ENCODE measurements at places on chromosomes 7 and 10.

- DNase-seq, result no peak
These were observed 151.6 kb downstream of the KIAA1217 start for GRCh38 chr10:24360282-24361127.

DNA sequence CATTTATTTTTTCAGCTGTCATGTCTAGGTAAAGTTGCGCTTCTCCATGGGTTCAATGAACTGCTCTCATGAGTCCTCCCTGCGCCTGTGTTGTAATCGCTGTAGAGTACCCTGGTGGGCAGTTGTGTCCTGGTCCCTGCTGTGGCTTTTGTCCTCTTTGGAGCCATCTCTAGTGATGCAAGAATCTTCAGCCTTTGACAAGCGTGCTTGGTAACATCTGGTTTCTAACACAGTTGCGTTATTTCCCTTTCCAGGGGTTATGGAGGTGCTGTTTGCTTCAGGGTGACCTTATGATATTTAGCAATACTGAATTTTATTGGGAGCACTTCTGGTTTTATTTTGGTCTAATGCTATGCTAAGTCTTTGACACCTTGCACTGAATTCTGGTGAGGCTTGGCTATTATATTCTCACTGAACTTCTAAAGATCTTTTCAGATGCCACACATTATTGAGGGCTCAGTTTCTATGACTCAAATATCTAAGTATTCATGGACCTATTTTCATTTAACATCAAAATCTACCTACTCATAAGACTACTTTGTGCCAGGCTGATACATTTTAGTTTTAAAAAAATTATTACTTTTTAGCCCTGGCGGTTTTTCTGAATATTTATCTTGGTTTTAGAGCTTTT, 88.6 kb downstream of the FANK1 start:
- no peak for DNase-seq

DNA sequence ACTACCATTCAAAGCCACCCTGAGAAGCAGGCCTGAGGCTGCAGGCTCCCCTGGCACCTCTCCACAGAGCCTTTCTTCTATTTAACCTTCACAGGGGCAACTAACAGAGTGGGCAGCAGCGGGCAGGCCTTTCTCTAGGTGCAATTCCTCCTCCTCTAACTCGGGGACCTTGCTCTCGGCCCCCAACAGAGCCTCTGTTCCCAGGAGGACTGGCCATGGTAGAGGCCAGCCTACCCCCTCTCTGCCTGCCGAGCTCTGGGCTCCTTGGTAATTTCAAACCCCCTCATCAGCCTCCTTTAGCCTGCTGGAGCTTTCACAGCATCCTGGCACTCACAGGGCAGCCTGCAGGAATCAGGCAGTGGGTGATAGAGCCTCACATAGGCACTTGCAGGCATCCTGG, 920.8 kb upstream of the ZNF722 start:
- DNase-seq, result no peak

DNA sequence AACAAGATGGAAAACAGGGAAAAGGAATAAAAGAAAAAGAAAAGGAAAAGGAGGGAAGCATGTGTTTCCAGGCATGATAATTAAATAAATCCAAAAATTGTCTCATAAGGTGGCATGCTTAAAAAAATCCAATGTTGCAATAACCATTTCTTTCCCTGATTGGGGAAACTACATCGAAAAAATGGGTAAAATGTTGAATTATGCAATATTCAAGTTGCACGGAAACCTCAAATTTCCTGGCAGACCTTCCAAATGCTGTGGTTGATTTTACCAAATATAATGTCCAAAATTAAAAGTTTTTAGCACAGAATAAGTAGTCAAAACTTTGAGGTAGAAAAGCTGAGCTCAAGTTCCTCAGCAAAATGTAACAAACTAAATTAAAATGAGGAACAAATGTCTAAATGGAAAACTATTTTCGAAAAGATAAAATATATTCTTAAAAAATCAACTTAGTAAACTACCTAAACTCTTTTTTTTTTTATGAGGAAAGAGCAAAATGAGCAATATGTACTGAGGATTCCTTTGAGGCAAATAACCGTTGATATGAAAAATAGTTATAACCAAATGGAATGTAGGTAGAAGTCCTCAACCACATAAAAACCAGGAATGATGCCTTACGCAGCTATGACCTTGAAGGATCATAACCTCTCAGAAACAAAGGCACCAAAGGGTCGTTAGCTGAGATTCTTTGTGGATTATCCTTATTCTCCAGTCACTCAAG, 52.6 kb downstream of the MACC1 start:
- no peak for DNase-seq

DNA sequence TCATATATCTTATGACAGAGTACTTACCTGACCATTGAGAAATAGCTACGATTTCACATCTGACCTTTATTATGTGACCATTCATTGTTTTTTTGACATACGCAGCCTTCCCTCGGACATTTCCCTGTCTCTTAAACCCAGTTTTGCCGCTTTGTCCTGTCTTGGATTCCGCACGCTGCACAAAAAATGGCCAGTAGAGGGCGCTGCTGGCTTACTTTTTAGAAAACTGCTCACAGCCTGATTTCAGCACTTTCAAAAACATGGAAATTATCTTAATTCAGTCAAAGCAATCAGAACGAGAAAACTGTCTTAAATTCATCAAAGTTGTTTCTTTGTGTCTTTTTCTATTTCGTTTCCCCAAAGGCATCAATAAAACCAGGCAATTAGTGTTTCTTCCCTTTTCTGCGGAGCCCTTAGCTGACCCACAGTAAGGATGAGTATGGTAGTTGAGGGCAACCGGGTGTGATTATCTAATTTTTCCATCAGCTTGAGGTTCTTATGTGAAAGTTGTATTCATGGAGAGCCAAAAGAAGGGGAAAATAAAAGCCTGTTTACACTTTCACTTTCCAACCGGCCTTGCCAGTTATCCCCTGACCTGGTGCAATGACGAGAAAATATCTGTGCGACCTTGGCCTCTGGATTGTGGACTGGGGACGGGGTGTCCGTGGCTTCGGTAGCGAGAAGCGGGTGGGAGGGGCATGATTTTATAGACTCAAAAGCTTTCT, 144.4 kb downstream of the DYNC1I1 start:
- DNase-seq, result peak; percentile 66

DNA sequence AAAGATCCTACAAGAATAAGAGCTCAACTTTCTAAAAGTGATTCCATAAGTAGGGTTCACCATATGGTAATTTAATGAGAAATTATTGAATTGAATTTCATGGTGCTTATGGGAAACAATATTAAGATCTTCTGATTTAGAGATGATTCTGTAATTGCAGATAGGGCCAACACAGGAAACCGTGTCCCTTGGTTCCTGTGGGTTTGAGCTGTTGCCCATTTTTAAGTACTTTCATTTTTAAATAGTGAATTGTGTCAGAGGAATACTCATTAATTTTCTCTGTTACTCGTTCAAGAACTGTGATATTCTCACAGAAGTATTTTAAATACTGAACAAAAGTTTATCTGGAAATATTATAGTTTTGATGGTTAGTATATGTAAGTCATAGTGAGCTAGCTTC, 129.2 kb downstream of the SRI start:
- no peak for DNase-seq

DNA sequence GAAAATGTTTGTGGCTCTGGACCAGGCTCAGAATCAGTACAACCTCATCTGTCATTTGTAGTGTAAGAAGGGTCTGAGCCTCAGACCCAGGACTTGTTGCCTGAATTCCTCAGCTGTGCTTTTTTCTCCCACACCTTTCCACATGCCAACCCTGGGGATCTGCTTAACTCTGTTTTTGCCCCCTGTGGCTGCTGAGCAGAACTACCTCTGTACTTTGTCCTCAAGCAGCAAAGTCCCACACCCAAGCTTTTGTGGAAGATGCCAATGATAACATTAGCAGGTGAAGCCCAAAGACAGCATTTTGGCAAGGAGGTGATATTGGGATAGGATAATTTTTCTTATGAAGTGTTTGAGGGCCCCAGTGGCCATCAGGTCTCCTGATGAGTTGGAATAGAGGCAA, 5.8 kb upstream of the CYP2C18 start:
- no peak for DNase-seq

DNA sequence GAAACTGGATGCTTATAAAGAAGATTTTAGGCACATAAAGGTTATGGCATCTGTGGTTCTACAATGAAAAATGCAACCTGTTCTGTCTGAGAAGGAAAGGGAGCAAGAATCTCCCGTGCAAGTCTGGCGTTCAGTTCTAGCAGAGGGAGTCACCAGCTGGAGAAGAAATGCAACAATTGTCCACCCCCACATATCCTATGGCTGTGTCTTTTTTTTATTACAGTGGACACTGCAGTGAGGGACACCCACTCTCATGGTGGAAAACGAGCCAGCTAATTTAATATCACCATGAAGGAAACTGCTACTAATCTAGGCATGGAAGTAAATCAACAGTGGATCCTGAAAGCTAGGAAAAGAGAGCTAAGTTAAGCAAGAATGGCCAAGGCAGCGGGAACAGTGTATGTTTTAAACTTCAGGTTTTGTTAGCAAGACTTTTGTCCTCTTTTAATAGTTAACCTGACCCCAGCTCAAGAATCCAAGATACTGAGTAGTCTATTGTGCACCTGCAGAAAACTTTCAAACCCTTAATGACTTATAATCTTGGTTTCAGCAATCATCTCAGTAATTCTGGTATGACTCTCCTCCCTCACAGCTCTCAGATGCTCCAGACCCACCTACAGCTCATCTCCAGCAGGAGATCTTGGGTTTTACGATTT, 149.3 kb downstream of the FGFR2 start:
- DNase-seq, result no peak

- no peak for DNase-seq
These were observed 312.1 kb downstream of the PRKG1 start for GRCh38 chr10:51386248-51386885.

- no peak for DNase-seq
These were observed 66.6 kb downstream of the MINDY3 start for GRCh38 chr10:15793664-15794063.

- DNase-seq, result no peak
These were observed 615 bp upstream of the WBP1L start for GRCh38 chr10:102743078-102743587.

DNA sequence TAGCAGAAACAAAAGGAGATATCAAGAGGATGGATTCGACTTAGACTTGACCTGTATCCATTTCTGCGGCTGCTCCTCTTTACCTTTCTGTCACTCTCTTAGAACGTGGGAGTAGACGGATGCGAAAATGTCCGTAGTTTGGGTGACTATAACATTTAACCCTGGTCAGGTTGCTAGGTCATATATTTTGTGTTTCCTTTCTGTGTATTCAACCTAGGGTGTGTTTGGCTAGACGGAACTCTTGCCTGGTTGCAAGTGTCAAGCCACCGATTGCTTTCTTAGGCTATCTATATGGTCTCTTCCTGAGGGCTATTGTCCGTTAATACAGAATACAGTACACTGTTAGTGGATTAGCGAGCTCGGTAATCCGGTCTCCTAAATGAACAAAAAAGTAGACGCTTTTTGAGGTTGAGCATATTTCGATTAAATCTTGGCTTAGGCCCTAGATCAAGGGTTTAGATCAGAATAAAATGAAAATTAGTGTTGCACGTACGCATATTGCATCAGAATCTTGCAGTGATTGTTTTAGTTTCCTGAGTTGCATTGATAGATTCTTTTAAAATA, 1.2 kb downstream of the PTEN start:
- DNase-seq, result no peak

- no peak for DNase-seq
These were observed 1325.5 kb downstream of the XPNPEP1 start for GRCh38 chr10:108597657-108598319.

- no peak for DNase-seq
These were observed 96.8 kb downstream of the PDGFA start for GRCh38 chr7:422886-423225.

DNA sequence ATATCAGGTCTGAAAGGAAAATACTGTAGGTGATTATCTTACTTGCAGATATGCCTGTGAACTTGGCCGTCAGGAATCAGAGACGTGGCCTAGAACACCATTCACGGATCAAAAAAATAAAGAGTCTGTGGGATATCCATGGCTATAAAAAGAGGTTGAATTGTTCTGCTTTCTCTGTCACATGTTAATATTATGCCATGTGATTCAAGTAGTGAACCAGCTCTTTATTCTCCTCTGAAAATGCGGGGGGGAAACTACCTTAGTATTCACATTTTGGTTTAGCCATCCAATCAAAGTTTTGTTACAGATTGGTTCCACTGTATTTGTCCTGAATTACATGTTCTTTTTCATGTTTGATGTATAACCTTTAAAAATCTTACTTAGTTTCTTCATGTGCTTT, 120.5 kb downstream of the CCNY start:
- no peak for DNase-seq

DNA sequence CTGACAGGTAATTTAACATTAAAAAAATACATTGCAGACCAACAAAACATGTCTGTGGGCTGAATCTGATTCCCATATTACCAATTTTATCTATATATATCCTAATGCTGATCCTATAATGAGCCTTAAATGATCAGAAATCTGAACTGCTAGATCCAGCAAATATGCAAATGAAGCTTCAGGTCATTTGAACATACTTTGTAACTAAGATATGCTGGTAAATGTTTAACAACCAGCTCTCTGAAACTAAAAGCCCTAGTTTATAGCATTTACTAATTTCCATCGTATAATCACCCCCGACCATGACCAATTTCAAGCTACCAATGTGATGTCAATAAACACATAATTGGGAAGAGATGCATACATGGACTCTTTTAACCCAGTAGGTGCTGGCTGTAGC, 42.1 kb downstream of the PANK1 start:
- DNase-seq, result no peak

- no peak for DNase-seq
These were observed 3.4 kb upstream of the MNX1 start for GRCh38 chr7:157013602-157014549.

- no peak for DNase-seq
These were observed 7.2 kb downstream of the NET1 start for GRCh38 chr10:5419466-5420094.

DNA sequence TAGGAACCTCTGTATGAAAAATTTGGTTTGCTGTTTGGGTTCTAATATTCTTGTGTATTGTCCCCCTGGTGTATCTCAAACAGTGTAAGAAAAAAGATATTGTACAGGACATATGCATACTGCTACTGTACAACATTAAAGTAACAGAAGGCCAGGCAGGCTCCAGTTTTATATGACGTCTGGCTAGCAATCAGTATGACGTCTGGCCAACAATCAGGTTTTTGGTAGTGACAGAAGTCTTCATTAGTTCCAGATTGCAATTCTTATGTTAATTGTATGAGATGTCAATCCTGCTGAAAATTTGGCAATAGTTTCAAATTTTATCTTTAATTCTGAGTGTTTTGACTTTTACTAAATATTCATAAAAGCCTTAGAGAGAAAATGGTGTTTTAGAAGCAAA, 67.9 kb upstream of the KCND2 start:
- DNase-seq, result no peak

GRCh38 chr10:97136756-97137155, 49.0 kb downstream of the SLIT1 start:
- no peak for DNase-seq

DNA sequence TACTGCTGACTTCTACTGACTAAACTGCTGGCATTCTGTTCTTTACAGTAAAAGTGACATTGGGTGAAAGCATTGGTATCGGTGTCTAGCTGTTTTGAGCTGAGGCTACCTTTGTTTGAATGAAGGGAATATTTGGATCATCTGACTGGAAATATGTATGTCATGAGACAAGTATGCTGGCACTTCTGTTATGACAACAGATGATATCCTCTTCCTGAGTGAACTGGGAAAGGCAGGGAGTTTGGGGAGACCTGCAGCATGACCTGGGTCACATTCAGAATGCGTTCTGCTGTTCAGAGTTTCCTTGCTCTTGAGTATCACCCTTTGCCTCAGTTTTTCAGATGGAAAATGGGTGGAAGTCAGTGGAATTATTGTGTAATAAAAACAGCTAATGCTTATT, 81.8 kb downstream of the PLCE1 start:
- DNase-seq, result no peak

All from stimulated activated CD8-positive, alpha-beta memory T cell treated with anti-CD3 and anti-CD28 coated beads, Interleukin-7, amount 100 ng/mL, for 1 hour (primary cell).